ENCODE measurements at places on chromosomes 16 and 17.
A peak's percentile ranks its signal among the peaks of the same experiment; 100 is the strongest.

- DNase-seq, result no peak
- no peak overlapping the region for H3K27ac ChIP-seq
- H3K36me3 ChIP-seq, result peaks cover 56% of the 10 kb centered on the region
- H3K27me3 ChIP-seq, result no peaks in the 10 kb centered on the region
These were observed 20.4 kb downstream of the CYLD start for GRCh38 chr16:50762241-50762640.

GRCh38 chr17:50346313-50347116 lies 589 bp downstream of the XYLT2 start:
- peak overlapping the region; percentile 89 for H3K27ac ChIP-seq
- peak; percentile 55 for DNase-seq

DNA sequence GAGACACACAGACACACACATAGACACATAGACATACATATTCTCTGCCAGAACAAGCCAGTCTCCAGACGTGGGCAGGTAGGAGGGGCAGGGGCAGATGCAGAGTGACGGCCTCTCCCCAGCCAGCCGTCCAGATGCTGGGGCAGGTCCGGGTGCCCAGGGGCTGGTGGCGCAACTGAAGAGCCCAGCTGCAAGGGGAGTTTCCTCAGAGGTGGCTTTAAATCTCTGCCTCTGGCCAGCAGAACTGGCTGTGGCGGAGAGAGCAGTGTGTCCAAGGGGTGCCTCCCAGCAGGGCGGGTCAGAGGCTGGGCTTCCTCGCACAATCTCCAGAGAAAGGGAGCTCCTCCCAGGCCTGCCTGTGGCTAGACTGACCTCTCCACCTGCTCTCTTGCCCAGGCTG lies 9.4 kb upstream of the GCGR start:
- DNase-seq, result no peak
- no peaks in the 10 kb centered on the region for H3K4me1 ChIP-seq
- no peaks in the 10 kb centered on the region for H3K36me3 ChIP-seq
- no peak overlapping the region for H3K4me3 ChIP-seq
- peaks cover 8% of the 10 kb centered on the region for H3K27me3 ChIP-seq

GRCh38 chr17:74825952-74826719 lies 33.5 kb downstream of the GRIN2C start:
- H3K27me3 ChIP-seq, result no peaks in the 10 kb centered on the region
- no peak for DNase-seq
- no peaks in the 10 kb centered on the region for H3K4me1 ChIP-seq
- peaks cover 2% of the 10 kb centered on the region for H3K36me3 ChIP-seq
- H3K4me3 ChIP-seq, result no peak overlapping the region

GRCh38 chr17:20184977-20185619 lies 175.9 kb downstream of the SPECC1 start:
- H3K4me1 ChIP-seq, result peaks cover 3% of the 10 kb centered on the region
- no peak overlapping the region for H3K27ac ChIP-seq

- no peaks in the 10 kb centered on the region for H3K36me3 ChIP-seq
- H3K27ac ChIP-seq, result no peak overlapping the region
- no peaks in the 10 kb centered on the region for H3K4me1 ChIP-seq
- H3K4me3 ChIP-seq, result no peak overlapping the region
- H3K27me3 ChIP-seq, result peaks cover 6% of the 10 kb centered on the region
These were observed 97.5 kb upstream of the ASIC2 start for GRCh38 chr17:33390479-33391176.

GRCh38 chr17:5439446-5439764 lies 450 bp upstream of the C1QBP start:
- H3K36me3 ChIP-seq, result peaks cover 52% of the 10 kb centered on the region
- H3K4me1 ChIP-seq, result peaks cover 42% of the 10 kb centered on the region
- H3K4me3 ChIP-seq, result peak overlapping the region; percentile 93

DNA sequence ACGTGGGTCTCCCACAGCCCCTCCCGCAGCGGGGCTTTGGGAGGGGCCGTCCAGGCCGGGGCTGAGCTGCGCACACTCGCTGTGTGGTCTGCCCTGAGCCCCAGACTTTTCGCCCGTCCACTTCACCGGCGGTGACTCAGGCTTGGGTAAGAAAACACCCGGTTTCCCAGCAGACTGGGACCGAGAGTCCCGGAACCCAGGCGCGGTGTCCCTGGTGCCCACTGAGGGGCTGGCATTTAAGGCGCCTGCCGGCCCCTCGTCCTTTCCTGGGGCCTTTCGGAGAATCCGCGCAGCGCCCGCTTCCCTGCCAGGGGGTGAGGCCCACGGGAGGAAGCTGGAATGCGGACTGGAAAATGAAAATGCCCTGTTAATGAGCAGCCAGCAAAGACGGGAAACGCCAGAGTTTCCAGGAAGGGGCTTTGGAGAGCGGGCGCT lies 100.3 kb downstream of the C16orf95 start:
- H3K27ac ChIP-seq, result no peak overlapping the region
- H3K4me3 ChIP-seq, result no peak overlapping the region
- no peak for DNase-seq

GRCh38 chr17:79548116-79548515 lies 62.7 kb downstream of the RBFOX3 start:
- no peak overlapping the region for H3K4me3 ChIP-seq
- no peak for DNase-seq
- no peak overlapping the region for H3K27ac ChIP-seq
- H3K36me3 ChIP-seq, result no peaks in the 10 kb centered on the region
- H3K27me3 ChIP-seq, result peaks cover 3% of the 10 kb centered on the region

DNA sequence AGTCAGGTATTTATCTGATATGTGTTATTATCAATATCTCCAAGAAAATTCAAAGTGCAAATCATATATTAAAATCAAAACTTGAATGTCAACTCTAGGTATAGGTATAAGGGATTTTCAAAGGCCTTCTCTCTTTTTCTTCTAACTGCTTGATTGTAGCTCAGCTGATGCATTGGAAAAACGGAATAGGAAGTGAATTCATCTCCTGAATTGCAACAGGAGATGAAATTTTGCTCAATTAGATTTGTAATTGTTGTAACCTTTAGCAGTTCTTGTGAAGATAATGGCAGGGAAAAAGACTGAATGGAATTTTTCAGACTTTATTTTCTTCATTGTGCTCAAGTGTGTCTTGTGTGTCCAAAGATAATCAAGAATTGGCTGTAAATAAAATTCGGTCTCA lies 190.2 kb upstream of the KCNJ16 start:
- no peaks in the 10 kb centered on the region for H3K4me1 ChIP-seq
- H3K27ac ChIP-seq, result no peak overlapping the region
- H3K4me3 ChIP-seq, result no peak overlapping the region
- DNase-seq, result no peak

- peak overlapping the region; percentile 47 for H3K27ac ChIP-seq
- H3K4me1 ChIP-seq, result peaks cover 86% of the 10 kb centered on the region
- no peaks in the 10 kb centered on the region for H3K36me3 ChIP-seq
- no peaks in the 10 kb centered on the region for H3K27me3 ChIP-seq
- no peak for DNase-seq
- H3K4me3 ChIP-seq, result no peak overlapping the region
These were observed 21.5 kb upstream of the RFFL start for GRCh38 chr17:35084987-35085386.

GRCh38 chr16:75402821-75403475 lies 30.4 kb downstream of the CFDP1 start:
- H3K27ac ChIP-seq, result no peak overlapping the region
- peaks cover 22% of the 10 kb centered on the region for H3K4me1 ChIP-seq
- H3K27me3 ChIP-seq, result no peaks in the 10 kb centered on the region
- no peak for DNase-seq
- no peak overlapping the region for H3K4me3 ChIP-seq

DNA sequence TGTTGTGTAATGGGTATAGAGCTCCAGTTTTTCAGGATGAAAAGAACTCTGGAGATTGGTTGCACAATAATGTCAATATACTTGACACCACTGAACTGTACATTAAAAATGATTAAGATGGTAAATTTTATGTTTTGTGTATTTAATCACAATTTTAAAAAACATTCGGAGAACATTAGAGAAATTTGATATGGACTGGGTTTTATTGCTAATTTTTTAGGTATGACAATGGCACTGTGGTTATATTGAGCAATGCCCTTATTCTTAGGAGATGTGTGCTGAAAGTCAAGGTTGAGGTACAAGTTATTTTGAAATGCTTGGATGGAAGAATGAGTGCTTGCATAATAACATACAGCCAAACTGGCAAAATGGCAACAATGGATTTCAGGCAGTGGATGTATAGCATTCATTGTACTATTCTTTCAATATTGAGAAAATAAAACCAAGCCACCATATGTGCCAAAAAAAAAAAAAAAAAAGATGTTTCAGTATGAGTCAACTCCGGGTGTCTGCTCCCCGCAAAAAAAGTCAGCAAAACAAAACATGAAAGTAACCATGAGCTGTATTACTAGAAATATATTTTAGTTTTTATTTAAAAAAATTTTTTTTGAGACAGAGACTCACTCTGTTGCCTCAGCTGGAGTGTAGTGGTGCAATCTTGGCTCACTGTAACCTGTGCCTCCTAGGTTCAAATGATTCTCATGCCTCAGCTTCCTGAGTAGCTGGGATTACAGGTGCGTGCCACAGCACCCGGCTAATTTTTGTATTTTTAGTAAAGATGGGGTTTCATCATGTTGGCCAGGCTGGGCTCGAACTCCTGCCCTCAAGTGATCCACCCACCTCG lies 19.8 kb downstream of the HOXB1 start:
- H3K4me1 ChIP-seq, result peaks cover 46% of the 10 kb centered on the region
- no peaks in the 10 kb centered on the region for H3K36me3 ChIP-seq
- H3K4me3 ChIP-seq, result no peak overlapping the region

DNA sequence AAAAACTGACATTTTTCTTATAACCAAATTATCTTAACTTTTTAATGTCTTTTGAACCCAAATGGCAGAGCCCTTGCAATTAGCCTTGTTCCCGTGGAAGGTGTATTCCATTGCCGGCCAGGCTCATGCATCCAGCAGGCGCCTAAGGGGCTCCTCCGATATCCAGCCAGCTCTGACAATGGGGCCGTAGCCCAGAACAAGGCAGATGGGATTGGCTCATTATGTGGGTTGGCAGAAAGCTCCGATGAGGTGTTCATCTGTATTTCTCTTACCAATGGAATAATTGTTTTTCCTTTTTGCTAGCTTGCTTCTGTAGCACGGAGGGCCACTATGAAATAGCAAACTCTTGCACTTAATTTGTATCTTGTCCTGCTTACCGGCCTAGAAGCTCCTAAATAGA lies 208.2 kb upstream of the CHMP6 start:
- no peak overlapping the region for H3K4me3 ChIP-seq
- peaks cover 37% of the 10 kb centered on the region for H3K36me3 ChIP-seq
- peak overlapping the region; percentile 81 for H3K27ac ChIP-seq
- no peak for DNase-seq
- H3K4me1 ChIP-seq, result peaks cover 93% of the 10 kb centered on the region

DNA sequence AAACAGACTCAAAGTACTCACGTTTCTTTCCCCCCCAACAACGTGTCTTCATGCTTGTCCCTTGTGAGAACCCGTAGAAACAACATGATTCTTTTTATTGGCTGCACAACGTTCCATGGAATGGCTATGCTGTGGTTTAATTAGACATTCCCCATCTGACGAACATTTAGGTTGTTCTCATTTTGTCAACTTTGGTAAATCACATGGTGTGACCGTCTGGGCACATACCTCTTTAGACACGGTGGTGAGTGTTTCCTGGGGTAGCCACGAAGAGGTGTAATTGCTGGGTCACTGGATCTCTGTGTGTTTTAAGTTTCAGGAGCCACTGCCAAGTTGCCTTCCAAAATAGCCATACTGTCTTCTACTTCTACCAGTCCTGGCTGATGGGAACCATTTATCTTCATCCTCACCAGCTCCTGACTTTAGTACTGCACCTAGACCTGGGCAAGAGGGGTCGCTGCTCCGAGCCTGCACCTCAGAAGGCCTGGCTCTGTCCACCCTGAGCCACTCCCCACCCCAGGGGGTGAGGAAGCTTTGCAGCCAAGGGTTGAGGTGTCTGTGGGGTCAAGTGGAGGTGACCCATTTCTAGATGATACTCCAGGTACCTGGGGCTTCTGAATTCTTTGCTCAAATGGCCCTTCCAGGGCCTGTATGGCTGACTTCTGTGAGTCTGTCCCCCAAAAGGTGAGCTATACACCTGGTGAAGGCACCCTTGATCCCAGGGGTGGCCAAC lies 84.7 kb downstream of the IRX5 start:
- no peaks in the 10 kb centered on the region for H3K36me3 ChIP-seq
- peaks cover 7% of the 10 kb centered on the region for H3K27me3 ChIP-seq
- DNase-seq, result no peak
- H3K4me1 ChIP-seq, result no peaks in the 10 kb centered on the region

DNA sequence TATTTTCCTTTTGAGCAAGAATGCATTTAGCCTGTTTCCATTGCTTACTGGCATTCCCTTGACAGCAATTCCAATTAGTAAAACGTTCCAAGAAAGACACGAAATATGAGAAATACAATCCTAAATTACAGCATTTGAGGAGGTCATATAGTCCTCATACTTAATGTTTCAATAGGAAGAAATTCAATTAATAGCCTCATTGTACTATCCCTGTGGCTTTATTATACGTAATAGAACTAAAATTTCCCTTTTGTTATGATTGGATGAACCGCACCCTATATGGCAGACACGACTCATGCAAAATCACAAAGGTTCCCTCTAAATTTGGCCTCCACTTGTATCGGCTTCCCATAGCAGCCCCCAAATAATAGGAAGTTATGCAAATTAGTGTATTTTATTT lies 291.7 kb downstream of the CEP112 start:
- DNase-seq, result no peak
- H3K27me3 ChIP-seq, result no peaks in the 10 kb centered on the region
- H3K36me3 ChIP-seq, result no peaks in the 10 kb centered on the region
- no peak overlapping the region for H3K27ac ChIP-seq

GRCh38 chr16:82993926-82994325 lies 367.2 kb downstream of the CDH13 start:
- no peaks in the 10 kb centered on the region for H3K36me3 ChIP-seq
- H3K4me1 ChIP-seq, result no peaks in the 10 kb centered on the region
- no peak for DNase-seq
- H3K4me3 ChIP-seq, result no peak overlapping the region
- H3K27ac ChIP-seq, result no peak overlapping the region

DNA sequence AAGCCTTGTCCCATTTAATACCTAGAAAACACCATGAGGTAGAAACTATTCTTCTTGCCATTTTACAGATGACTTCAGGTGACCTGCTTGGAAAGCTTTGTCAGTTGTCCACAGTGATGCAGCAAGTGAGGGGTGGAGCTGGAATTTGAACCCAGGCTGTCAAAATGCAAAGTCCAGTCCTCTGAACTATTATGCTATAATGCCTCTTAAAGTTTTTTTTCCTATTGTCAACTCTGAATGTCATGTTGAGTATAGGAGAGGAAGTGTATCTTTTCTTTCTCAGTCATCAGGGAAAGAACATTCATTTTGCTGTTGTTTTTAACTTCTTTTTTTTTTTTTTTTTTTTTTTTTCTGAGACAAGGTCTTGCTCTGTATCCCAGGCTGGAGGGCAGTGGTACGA lies 525.6 kb downstream of the XYLT1 start:
- H3K4me3 ChIP-seq, result no peak overlapping the region
- H3K36me3 ChIP-seq, result peaks cover 4% of the 10 kb centered on the region
- DNase-seq, result no peak
- no peak overlapping the region for H3K27ac ChIP-seq
- no peaks in the 10 kb centered on the region for H3K4me1 ChIP-seq
- H3K27me3 ChIP-seq, result peaks cover 9% of the 10 kb centered on the region

Data from activated naive CD8-positive, alpha-beta T cell treated with anti-CD3 and anti-CD28 coated beads, Interleukin-2, amount 50 U/mL, for 24 hours (primary cell).